ENCODE measurements at places on chromosomes 1 and 21.

DNA sequence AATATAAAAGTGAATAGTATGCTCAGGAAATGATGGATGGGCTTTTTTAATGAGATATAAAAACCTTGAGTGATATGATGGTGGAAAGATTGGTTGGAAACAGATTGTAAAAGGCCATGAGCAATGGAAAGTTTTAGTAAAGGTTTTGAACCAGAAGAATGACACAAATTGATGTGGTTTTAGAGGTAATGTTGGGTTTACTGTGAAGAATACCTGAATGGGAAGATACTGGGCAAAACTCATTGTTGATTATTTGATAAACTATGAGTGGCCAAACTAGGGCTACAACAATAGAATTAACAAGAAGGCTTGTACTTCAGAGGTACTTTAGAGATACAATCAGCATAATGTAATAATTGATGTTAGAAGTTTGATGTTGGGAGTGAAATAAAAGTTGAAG lies 108.5 kb downstream of the PTGS2 start:
- DNase-seq, result no peak

DNA sequence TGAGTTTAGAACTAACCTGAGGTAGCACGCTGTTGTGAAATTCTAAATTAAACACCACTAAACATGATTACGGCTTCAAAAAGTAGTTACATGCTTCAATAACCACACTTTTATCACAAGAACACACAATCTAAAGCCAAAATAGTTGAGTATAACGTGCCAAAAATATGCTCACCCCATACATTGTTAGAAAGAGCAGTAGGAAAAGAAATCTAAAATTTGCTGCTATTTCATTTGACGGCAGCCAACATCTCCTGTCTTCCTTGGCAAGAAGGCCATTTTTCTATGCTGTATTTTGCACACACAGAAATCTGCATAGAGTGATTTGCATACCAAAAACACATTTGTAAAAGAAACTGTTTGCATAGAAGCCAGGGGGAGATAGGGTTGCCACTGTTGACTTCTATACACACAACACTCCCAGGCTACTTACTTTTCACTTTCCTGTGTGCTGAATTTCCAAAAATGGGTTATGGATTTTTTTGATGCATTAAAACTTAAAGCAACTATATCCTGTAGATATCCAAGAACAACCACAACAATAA lies 42.9 kb upstream of the DMRTB1 start:
- DNase-seq, result no peak

GRCh38 chr1:61043010-61043820 lies 39.1 kb upstream of the NFIA start:
- peak; percentile 71 for DNase-seq

DNA sequence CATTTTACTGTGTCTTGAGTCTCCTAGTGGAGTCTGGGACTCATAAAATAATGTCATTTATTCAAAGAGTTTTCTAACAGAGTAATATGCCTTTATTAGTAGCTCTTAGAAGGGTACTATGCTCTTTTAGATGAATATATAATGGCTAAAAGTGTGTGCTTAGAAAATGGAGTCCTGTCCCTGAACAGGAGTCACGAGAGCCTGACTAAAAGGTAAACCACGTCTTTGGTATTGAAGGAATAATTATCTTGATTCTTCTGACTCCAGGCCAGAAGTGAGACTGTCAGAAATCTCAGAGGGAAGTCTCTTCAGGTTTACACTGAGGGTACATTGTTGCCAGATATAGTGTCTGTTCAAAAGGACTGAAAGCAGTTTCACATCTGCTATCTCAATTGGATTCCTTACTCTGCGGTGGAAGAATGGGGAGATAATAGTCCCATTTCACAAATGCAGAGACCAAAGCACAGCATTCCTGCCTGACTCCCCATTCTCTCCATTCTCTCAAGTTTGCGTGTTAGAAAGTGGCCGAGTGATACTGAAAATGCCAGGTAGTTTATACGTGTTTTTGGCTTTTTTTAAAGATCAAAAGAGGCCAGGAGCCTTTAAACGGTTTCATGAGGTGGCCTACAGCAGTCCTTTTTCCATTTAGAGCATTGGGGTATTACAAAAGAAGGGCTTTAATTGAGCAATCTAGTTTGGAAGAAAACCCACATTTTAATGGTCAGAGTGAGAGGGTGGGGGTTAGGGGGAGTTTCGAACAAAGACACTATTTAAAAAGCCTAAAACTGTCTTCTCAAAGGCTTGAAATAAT lies 176.6 kb downstream of the VPS13D start:
- DNase-seq, result no peak
